Stimulated activated CD4-positive, alpha-beta T cell treated with anti-CD3 and anti-CD28 coated beads, Interleukin-4, amount 100 ng/mL, for 4 hours (primary cell): ENCODE measurements at places on chromosomes 1 and 21.

GRCh38 chr1:73587080-73587479 lies 610.9 kb downstream of the LRRIQ3 start:
- no peak for DNase-seq

GRCh38 chr1:86852289-86852688 lies 61.6 kb downstream of the SELENOF start:
- no peak for DNase-seq

DNA sequence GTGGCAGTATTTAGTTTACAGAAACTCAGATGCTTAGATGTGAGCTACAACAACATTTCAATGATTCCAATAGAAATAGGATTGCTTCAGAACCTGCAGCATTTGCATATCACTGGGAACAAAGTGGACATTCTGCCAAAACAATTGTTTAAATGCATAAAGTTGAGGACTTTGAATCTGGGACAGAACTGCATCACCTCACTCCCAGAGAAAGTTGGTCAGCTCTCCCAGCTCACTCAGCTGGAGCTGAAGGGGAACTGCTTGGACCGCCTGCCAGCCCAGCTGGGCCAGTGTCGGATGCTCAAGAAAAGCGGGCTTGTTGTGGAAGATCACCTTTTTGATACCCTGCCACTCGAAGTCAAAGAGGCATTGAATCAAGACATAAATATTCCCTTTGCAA lies 59.7 kb upstream of the ZNF326 start:
- DNase-seq, result no peak

GRCh38 chr1:57741521-57741920 lies 317.7 kb upstream of the DAB1 start:
- no peak for DNase-seq

DNA sequence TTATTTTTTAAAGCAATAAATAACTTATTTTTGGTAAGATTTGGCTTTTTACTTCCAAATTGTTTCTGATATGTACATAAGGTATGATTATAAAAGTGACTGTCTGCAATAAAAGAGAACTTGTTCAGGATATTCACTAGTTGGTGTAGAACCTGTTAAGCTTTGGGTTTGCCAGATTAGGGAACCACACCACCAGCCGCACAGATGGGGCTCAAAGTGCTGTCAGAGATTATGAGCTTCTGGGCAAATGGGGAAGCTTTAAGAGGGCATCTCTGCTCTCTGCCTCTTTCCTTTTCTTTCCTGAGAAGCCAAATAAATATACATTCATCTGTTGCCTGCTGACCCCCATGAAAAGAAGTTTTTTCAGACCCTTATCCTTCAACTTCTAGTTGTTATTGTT lies 25.4 kb downstream of the IVNS1ABP start:
- no peak for DNase-seq

GRCh38 chr1:205812271-205812877 lies 624 bp downstream of the SLC41A1 start:
- DNase-seq, result no peak
